ENCODE measurements at places on chromosomes 1 and 21.

DNA sequence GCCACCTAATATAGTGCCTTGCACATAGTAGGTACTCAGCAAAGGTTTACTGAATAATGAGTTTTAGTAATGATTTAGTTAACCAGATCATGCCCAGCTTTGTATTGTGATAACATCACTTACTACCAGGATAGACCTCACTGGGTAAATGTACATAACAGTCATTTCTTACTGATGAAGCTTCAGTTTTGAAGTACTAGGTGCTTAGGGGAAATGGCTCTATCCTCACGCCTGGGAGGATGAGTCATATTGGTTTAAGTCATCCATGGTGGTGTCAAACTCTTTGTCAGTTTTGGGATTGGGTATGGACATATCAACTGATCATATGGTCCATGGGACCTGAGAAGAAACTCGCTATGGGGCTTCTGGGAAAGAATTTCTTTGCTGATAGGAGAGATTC, 90.6 kb upstream of the USP24 start:
- DNase-seq, result no peak

DNA sequence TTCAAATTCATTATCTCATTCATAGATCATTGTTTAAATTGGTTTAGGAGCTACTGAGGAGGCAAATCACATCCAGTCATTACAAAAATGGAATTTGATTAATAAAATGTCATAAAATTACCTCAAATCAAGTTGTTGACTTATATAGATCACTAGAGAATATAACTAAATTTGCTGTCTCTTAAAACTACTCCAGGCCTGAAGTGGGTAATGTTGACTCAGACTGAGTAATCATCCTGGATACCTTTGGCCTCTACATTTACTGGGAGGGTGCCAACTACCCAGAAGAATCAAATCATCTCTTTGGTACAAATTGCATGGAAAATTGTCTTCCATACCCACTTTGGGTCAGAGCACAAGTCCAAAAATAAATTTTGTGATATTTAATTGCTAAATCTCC, 191.2 kb upstream of the GREM2 start:
- no peak for DNase-seq

GRCh38 chr1:60982539-60982938, 99.8 kb upstream of the NFIA start:
- DNase-seq, result no peak

DNA sequence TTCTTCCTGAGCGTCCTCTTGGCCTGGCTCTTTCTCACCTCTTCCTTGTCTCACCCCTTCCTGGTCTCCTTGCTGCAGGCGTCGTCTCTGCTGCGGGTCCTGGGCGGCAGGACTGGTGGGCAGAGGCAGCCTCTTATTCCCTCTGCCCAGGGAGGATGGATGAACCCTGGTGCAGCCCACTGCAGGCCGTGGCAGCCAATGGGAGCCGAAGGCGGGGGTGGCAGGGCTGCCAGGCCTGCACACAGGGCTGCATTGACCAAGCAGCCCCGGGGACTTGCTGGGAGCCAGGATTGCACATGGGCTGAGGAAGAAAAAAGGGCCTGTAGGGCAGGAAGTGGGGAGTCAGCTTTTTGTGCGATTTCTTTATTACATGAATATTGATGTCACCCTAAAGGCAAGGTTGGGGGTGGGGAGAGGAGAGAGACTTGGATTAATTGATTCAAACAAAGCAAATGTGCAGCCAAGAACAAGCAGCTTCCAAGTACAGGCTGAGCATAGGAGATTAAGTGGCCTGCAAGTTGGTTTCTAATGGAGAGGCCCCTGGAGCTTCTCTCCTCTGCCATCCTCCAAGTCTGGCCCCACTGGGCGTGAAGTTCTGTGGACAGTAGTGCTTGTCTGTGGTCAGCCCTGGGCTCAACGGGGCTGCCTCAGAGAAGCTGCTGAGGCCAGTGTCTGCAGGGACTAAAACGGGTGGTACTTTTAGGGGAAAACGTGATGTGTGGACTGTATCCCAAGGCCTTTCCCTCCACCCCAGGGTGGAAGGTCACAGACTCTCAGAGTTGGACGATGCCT, at the start of gene S100B:
Gene S100B, minus strand, starts transcription at position 108 of the 792 bp plus-strand sequence. CDS start 2,667 bp downstream, outside the sequence.
- DNase-seq, result no peak

- DNase-seq, result peak; percentile 77
Observed at GRCh38 chr1:39973503-39974135, 18.7 kb downstream of the MFSD2A start.

DNA sequence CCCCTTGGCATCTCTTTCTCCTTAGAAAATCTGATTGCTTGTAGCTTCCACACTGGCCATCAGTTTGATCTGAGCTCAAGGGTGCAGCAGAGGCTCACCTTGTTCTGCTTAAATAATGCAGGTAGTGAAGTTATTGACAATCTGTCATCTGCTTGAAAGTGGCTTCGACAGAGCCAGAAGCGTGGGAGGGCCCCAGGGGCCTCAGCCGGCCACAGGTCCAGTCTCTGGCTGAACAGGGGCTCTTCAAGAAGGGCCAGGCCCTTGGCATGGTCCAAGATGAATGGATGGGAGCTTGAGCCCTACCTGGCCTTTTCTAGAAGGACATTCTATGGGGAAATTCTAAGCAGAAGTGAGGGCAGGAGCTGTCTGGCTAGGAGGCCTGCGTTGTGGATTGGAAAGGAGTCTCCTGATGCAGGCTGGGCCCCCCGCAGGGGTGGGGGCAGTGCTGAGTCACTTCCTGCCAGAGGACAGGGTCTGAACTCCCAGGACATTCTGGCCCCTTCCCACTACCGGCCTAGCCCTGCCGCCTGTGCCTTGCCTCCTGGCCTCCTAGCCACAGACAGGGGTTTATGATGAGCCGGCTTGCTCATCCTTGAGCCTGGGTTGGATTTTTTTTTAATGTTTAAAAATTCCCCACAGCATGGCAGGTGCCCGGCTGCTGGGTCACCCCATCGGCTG, 162.3 kb upstream of the VAMP3 start:
- DNase-seq, result no peak

- no peak for DNase-seq
Observed at GRCh38 chr1:1794999-1795398, 16.7 kb upstream of the NADK start.

GRCh38 chr1:156499842-156500542, 583 bp downstream of the MEF2D start:
- DNase-seq, result peak; percentile 60

- peak; percentile 64 for DNase-seq
Observed at GRCh38 chr1:169427081-169427641, at the start of gene CCDC181. Gene CCDC181 (minus strand): TSS chr1:169427474. CDS start chr1:169424927, 2,547 bp downstream.

- no peak for DNase-seq
Observed at GRCh38 chr1:37575692-37576091, 19.0 kb downstream of the DNALI1 start.

GRCh38 chr1:183593356-183593755, 3.1 kb upstream of the NCF2 start:
- DNase-seq, result no peak

DNA sequence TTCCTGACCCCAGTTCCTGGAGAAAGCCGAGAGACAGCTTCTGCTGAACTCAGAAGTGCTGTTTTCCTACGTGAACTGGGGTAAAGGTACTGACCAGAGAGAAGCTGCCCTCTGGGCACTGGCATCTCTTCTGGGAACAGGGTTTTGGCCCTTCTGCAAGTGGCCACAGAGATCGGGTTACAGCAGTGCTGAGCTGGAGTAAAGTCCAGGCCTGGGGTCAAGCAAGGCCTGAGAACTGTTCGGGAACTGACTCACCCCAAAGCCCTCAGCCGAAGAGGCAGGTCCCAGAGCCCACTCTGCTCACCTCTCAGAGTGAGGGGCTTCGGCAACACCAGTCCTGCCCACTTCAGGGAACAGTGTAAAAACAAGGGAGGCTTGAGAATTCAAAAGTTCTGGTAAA, 177.2 kb upstream of the RUNX1 start:
- no peak for DNase-seq

GRCh38 chr1:42844592-42845140, 1.7 kb upstream of the ZNF691 start:
- no peak for DNase-seq
